AG20443 (cell line): ENCODE measurements at places on chromosomes 6 and 20.
A peak's percentile ranks its signal among the peaks of the same experiment; 100 is the strongest.

DNA sequence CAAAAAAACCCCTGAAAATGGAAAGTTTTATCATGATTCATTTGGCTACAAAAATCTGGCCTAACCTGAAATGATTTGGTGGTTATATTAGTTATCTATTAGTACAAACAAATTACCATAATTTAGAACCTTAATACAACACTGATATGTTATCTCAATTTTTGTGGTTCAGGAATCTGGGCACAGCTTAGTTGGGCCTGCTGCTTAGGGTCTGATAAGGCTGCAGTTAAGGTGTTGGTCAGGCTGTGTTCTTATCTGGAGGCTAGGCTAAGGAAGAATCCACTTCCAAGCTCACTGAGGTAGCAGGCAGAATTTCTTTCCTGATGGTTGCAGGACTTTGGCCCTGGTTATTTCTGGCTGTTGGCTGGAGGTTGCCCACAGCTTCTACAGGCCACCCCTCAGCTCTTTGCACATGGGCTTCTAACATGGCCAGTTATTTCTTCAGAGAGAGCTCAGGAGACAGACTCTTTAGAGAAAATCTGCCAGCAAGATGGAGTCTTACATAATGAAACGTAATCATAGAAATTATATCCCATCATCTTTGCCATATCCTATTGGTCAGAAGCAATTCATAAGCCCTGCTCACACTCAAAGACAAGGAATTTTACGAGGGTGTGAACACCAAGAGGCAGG, 11.4 kb downstream of the TRIM38 start:
- no peak for DNase-seq

- no peak for DNase-seq
These were observed 816.5 kb downstream of the KIF16B start for GRCh38 chr20:15756754-15757115.

- DNase-seq = peak; percentile 40
These were observed 23.8 kb downstream of the RBM38 start for GRCh38 chr20:57414867-57415592.

- DNase-seq = no peak
These were observed 144.8 kb upstream of the ENPP5 start for GRCh38 chr6:46315589-46315988.

DNA sequence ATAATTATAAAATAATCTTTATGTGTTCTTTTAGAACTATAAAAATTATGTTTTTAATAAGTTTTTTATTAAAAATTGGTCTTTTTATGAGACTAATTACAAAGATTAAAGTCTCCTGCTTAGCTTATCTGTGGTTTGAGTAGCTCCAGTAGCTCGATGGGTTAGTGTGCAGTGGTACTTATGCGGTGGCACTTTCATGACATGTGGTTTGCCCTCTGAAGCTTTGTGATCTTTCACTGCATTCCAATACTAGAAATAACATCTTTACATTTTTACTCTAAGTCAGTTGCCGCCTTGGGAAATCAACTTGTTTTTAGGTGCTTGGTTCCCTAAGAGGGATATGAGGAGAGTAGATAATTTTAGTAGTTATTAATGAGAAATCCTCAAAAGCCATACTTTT, 699.5 kb upstream of the FLRT3 start:
- DNase-seq = no peak

DNA sequence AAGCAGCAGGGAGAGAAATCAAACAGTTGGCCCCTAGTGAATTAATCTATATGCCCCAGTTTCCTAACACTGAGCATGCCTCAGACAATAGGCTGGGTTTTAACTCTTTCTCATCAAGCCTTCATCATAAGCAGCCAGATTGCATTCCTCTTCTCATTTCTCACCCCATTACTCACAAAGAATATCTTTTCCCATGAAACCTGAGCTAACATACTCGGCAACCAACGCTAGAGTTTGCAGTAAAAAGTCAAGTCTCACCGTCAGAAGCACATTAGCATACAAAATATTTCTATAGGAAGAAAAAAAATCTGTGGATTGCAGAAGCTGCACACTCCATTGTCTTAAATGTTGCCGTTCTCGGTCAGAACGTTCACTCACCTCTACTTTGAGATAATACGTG, 429.9 kb upstream of the ARID1B start:
- DNase-seq = no peak

GRCh38 chr6:3805448-3806123, 43.6 kb upstream of the FAM50B start:
- DNase-seq = no peak

GRCh38 chr6:155646443-155646842, 190.8 kb upstream of the NOX3 start:
- no peak for DNase-seq

DNA sequence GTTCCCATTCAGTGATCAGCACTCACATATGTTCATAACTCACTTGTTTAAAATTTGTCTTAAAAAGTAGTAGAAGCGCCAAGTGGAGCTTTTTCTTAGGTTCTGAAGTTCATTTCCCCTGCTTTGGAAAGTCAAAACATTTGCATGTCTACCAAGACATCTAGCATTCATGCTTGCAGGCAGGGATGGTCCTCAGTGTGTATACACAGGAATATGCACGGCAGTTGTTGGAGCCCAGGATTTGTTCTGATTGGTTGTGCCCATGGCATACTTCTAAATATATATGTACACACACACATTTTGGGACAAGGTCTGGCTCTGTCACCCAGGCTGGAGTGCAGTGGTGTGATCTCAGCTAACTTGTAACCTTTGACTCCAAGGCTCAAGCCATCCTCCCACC, 2.4 kb upstream of the GPX6 start:
- DNase-seq = no peak

- DNase-seq = peak; percentile 50
These were observed 32.3 kb upstream of the SLC22A23 start for GRCh38 chr6:3489027-3489757.

DNA sequence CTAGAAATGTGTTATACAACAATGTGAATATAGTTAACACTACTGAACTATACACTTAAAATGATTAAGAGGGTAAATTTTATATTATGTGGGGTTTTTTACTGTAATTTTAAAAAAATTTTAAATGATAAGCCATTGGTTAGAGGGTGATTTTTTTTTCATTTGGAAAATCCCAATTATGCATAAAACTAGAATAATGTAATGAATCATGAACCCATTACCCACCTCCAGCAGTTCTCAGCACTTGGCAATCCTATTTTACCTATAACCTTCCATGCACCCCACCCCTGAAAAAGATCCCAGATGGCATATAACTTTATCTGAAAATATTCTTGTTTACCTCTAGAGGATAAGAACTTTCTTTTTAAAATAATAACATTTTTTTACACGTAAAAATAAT, 13.7 kb downstream of the KIF3B start:
- DNase-seq = no peak

DNA sequence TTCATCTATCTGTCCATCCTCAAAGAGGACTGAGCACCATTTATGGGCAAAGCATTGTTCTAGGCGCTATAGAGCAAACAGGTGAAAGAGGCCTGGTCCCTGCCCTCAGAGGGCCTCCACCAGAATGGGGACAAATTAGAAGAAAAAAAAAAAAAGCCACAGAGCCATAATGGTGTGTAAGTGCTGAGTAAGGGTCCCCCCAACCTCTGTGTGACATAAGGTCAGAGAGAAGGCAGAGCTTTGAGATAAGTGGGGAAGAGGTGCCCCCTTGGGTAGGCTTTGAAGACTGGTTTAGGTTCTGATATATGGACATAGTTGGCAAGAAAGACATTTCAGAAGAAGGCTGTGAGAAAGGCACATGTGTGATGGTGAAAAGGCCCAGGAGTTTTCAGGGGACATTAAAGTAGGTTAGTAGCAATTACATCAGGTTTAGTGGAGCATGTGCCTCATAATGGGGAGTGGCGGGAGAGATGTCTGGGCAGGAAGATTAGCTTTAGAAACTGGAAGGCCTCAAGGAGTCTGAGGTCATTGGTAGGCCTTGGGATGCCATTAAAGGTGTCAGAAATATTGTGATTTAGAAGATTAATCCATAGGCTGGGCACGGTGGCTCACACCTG, 15.3 kb upstream of the ZBTB9 start:
- DNase-seq = no peak

- no peak for DNase-seq
These were observed 192.0 kb upstream of the PLN start for GRCh38 chr6:118356054-118356453.

- DNase-seq = peak; percentile 79
These were observed 6.2 kb upstream of the ZNF311 start for GRCh38 chr6:29011276-29011734.

- no peak for DNase-seq
These were observed 14.4 kb downstream of the SLC2A4RG start for GRCh38 chr20:63754008-63754407.

GRCh38 chr20:11849270-11849915, 68.3 kb upstream of the BTBD3 start:
- no peak for DNase-seq

- no peak for DNase-seq
These were observed 916.0 kb upstream of the EYS start for GRCh38 chr6:66623050-66623449.

- DNase-seq = no peak
These were observed 11.3 kb downstream of the PRRC2A start for GRCh38 chr6:31631681-31632278.

GRCh38 chr6:132443206-132443605, 41.9 kb upstream of the MOXD1 start:
- DNase-seq = no peak

DNA sequence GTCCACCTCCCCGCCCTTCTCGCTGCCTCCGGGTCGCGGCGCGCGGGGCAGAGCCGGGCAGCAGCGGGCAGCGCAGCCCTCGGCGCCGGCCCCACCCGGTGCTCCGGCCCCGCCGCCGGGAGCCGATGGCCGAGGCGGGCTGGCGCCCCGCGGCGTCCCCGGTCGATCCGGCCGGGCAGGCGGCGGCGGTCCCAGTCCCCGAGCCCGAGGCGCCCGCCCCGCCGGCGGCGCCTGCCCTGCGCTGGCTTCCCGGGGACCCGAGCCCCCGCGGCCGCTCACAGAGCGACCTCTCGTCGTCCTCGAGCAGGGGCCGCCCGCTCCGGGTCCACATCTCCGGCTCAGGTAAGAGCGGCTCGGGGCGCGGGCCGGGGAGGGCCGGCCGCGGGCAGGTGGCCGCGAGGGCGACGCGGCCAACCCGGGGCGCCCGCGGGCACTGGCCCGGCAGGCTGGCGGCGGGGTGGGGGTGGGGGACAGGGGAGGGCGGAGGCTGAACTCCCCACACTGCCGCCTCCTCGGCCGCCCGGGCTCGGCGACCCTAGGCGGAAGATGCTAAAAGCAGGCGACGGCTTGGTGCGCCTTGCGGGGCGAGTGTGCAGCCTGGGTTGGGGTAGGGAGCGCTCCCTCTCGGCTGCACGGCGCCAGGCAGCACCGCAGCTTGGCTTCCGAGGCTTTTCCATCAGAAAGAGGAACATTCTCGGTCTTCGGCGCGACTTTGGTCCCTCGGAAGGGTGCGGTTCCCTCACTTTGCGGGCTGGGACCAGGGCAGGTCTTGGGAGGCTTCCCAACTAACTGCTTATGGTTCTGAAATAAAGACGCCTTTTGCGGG, 25.6 kb upstream of the FUCA2 start:
- peak; percentile 81 for DNase-seq

DNA sequence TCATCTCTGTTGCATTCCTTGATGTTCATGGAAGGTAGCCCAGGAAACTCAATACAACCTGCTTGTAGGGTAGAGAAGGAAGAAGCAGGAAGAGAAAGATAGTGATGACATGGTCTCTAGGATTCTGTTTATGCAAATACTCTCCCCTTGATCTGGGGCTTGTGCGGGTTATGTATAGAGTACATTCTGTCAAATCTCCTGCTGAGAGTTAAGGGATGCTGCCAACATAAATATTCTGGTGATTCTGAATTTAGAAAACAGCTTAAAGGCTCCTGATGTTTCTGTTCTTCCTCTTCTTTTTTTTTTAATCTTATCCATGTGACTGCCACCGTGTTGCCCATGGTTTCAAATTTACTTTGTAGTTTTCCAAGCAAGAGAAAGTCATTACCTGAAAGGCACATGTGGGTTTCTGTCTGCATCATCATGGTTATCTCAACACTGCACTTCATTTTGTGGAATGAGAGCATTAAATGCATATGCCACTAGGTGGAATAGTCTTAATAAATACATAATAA, 150.6 kb downstream of the RPS12 start:
- no peak for DNase-seq

GRCh38 chr20:17358854-17359253, 132.0 kb downstream of the PCSK2 start:
- DNase-seq = no peak

DNA sequence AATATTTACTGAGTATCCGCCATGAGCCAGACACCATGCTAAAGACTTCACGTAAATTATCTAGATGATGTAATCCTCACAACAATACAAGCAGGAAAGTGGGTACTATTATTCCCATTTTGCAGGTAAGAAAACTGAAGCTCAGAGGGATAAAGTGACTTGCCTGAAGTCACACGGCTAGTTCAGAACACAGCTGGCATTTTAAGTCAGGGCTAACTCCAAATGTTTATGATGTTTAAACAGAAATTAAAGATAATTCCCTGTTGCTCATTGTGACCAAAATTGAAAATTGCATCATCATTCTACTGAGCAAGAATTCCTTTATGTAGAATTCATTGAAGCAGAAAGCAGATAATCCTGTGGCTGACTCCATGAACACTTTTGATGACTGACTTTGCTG, 71.3 kb upstream of the STXBP5 start:
- peak; percentile 11 for DNase-seq

DNA sequence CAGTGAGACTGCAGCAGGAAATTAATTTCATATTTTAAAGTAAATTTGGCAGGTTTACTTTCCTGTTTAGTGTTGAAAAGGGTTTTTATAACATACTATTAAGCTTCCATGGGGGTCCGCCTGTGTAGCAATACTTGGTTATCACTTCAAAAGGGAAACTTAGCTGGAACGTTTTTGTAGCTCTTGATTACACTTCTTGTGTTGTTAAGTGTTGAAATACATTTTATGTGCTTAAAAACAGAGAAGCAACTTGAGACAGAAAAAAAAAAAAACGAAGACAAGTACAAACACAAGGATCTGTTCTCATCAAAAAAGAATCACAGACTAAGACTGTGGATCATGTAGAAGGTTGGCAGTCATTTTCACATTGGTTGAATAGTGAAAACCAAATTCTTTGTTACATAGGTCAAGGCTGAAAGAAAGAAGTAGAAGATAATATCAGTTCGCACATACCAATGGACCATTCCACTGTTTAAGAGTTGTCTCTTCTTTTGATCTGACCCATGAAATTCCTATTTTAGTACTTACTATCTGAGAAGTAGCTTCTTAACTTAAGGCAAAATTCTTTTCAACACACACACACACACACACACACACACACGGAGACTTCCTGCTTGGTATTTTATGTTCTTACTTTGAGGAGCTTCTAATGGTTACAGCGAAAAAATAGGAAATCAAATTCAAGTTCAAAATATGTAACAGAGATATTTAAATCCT, 113.9 kb upstream of the SLC35B3 start:
- DNase-seq = no peak

DNA sequence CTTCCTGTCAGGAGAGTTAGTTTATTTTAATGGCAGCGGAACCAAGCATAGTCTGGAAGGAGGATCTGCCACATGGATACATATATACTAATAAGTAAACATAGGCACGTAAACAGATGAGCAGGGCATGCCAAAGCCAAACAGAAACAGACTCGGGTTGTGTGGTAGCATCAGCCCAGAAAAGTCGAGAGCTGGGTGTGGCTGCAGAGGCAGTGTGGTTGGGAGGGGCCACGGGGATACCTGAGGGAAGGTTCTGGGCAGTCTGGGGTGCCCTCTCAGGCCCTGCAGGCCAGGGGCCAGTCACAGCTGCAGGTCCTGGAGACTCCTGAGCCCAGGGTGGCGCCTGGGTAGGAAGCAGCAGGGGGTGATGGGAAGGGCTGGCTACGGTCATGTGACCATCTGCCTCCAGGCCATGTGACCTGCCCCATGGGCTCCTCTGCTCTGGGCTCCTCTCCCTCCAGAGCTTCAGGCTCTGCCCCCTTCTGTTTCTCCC, 42.8 kb upstream of the MRPS10 start:
- DNase-seq = no peak
